ENCODE measurements at places on chromosomes 1 and 21. TPM values are rescaled to one million over a fixed set of nuclear protein-coding genes. Genes with fewer than 3 reads are reported as not detected.

Gene CHIA
- not detected for total RNA-seq

Gene FCAMR
- total RNA-seq, result not detected

Gene NOC2L
- 72.1 TPM for total RNA-seq

Gene MACF1
- 220 TPM for total RNA-seq

Gene ZSWIM5
- 0.42 TPM for total RNA-seq

Gene AUNIP
- total RNA-seq, result 16.8 TPM

Gene LRRC71
- not detected for total RNA-seq

Gene NBPF3
- total RNA-seq, result 1.0 TPM

Gene SPATA46
- total RNA-seq, result not detected

Gene APP
- total RNA-seq, result not detected

Gene TMEM79
- total RNA-seq, result 6.8 TPM

Gene RCSD1
- 161 TPM for total RNA-seq

Gene SELP
- total RNA-seq, result not detected

Gene USF1
- total RNA-seq, result 60.9 TPM

Gene MAP3K7CL
- total RNA-seq, result 13.0 TPM

Gene HJV
- total RNA-seq, result not detected

Gene NBPF8
- total RNA-seq, result 38.9 TPM

Gene TIE1
- 0.15 TPM for total RNA-seq

Gene KCNJ9
- total RNA-seq, result not detected

Gene KLF17
- not detected for total RNA-seq

Gene LAPTM5
- 163 TPM for total RNA-seq

Gene RAP1GAP
- total RNA-seq, result not detected

Gene TMEM269
- total RNA-seq, result 0.46 TPM

Gene CD52
- total RNA-seq, result 769 TPM

Gene RBP7
- not detected for total RNA-seq

Gene HLCS
- 20.9 TPM for total RNA-seq

Gene KCND3
- not detected for total RNA-seq

Gene OLIG2
- total RNA-seq, result not detected

Gene SPATA17
- not detected for total RNA-seq

Gene GUCA2A
- total RNA-seq, result not detected

Gene PLA2G5
- not detected for total RNA-seq

Gene FAM167B
- total RNA-seq, result 3.1 TPM

Gene RAB42
- not detected for total RNA-seq

Gene ADAMTS4
- total RNA-seq, result 0.15 TPM

Gene TRPM2
- 3.8 TPM for total RNA-seq

Gene NECTIN4
- not detected for total RNA-seq

Gene CFAP74
- total RNA-seq, result not detected

Gene UTS2
- not detected for total RNA-seq

Gene PADI3
- not detected for total RNA-seq

Gene BEND5
- total RNA-seq, result not detected

Gene FMOD
- not detected for total RNA-seq

Gene TMPRSS15
- 0.13 TPM for total RNA-seq

Gene ATP6V1G3
- not detected for total RNA-seq

Gene SLAMF7
- total RNA-seq, result not detected

Gene MIXL1
- 2.7 TPM for total RNA-seq

Gene OR2L3
- not detected for total RNA-seq

Gene WNT3A
- not detected for total RNA-seq

Gene BSND
- not detected for total RNA-seq

Gene CCDC17
- 5.0 TPM for total RNA-seq

Data from OCI-LY7 (cell line).